ENCODE measurements at places on chromosomes 13 and 19.

- no peak for DNase-seq
Observed at GRCh38 chr13:18628428-18628827, 553.2 kb downstream of the TUBA3C start.

DNA sequence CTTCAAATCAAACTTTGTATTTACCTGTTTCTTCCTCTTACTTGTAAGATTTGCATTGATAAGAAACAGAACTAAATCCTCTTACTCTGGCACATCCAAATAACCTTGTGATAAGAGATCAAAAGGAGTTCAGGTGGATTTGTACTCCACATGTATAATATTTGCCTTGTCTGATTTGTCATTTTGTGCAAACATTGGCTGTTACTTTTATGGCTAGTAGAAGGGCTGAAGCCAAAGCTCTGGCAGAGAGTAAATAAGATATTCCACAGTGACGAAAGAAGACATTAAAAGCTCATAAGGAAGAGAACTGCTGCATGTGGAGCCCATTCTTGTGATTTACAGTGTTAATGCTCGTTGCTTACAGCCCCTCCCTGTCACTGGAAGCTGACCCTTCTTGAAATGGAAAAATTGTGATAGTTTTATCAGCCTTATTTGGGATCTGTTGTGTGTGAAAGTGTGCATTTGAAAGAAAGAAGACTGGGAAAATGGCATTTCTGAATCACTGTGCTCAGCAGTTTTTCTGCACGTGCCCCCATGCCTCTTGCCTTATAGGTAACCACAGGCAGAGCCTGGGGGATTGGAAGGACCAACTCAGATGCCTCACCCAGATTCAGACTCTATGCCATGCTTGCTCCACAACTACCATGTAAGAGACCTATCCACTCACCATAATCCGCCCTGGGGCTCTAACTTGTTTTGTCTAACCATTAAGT, 68.2 kb downstream of the OXGR1 start:
- no peak for DNase-seq

- no peak for DNase-seq
Observed at GRCh38 chr13:38814331-38814730, 127.5 kb downstream of the FREM2 start.

DNA sequence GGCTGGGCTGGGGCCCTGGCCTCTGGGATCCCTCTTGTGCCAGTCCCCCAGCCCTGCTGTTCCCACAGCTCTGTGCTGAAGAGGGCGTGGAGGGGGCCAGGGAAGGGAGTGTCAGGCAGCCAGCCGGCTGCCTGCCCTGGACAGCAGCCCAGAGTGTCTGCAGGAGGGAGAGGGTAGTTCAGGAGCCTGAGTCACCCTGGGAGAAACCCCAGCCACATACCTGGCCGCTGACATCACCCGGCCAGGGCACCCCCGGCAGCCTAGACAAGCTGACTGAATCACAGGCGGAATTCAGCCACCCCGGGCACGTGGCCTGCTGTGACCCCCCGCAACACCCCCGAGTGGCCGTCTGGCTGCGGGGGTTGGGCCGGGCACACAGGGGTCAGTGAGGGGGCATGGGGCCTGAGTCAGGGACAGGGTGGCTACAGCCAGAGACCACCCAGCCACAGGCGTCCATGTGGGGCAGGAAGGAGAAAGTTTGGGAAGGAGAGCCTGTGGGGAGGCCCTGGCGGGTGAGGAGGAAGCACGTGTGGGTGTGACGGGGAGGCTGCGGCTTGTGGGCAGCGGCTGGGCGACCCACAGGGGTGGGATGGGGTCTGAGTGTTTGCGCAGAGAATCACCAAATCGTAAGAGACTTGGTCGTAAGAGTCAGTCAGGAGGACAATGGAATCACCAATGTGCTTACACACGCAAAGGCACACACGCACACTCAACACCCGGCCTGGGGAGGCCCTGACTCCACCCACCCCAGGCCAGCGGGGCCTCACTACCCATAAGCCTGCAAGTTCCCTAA, 11.9 kb upstream of the FOSB start:
- DNase-seq: peak; percentile 89

GRCh38 chr13:28678809-28679208, 19.9 kb downstream of the POMP start:
- DNase-seq: no peak

GRCh38 chr13:81089371-81090157, 748.6 kb upstream of the SPRY2 start:
- peak; percentile 47 for DNase-seq
